RWPE1 (cell line): ENCODE measurements at places on chromosomes 3 and 15.
A peak's percentile ranks its signal among the peaks of the same experiment; 100 is the strongest.

DNA sequence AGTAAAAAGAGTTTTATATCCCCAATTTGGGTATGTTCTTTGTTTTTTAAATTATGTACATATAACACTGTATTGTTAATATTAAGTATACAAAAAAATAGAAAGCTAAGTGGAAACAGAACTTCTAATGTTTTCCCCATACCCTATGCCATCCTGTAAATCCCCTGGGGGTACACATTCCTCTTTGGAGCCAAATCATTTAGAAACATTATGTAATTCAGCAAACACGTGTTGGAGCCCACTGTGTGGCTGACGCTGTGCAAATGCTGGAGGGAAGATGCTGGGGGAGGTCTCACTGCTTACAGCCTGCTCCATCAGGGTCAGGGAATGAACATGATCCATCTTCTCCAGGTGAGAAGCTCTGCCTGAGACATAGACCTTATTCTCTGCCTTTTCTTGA, 52.8 kb downstream of the CRTC3 start:
- no peak for DNase-seq

DNA sequence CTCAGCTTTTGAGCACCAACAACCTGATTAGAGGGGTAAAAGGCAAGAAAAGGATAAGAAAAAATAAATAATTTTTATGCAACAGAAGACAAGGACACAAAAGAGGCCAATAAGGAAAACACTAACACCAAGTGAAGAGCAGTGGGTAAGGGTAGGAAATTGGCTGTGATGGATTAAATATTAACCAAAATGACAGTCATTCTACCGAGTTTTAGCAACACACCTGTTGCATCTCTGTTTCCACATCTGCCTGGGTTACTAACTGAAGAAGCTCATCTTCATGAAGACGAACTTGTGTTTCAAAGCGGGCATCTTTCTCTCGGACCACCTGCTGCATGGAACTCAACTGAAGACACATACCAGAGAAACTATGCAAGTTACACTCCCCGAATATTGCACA, 30.1 kb downstream of the GOLGB1 start:
- no peak for DNase-seq

GRCh38 chr3:197430934-197431333, 124.8 kb downstream of the BDH1 start:
- no peak for DNase-seq

DNA sequence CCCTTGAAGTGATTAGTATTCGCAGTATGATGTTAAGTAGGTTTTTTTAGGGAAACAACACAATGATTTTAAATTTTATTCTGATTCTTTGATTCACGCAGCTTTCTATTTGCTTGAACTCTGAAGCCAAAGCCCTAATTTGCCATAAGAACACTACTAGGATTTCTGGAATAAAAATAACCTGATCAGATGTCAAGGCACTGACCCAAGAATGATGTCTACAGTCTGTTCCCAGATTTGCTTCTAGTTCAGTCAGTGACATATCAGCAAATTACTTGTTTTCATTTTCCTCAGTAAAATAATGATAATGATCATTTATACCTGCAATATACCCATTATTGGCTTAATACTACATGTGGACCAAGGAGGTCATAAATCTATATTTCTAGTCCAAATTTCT, 179.5 kb upstream of the EIF1B start:
- no peak for DNase-seq

DNA sequence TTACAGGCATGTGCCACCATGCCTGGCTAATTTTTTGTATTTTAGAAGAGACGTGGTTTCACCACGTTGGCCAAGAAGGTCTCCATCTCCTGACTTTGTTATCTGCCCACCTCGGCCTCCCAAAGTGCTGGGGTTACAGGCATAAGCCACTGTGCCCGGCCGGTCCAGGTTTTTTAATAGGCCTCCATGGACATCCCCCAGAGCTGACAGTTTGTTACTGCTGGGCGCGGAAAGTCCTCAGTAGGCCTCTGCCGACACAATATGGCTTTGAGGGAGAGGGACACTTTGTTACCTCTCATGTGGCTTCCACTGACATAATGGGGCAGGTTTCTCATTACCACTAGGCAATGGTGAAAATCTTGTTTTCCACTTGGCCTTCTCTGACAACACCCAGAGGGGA, 152.0 kb downstream of the WNT7A start:
- no peak for DNase-seq

DNA sequence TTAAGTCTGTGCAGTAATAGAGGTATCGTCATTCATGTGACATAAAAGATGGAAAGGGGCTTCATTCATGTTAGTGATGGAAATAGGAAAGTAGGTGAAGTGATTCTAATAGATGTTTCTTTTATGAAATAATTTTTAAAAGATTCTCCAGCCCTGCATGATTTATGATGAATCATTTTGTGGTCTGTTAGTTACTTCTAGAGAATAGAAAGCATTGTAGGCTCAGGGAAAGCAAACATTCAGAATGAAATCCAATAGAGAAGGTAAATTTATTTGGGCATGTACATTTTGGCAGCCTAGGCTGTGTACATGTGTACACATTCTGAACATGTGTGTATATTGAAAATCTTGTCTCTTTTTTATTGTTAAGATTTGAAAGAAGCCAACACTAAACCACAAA, 23.1 kb downstream of the PPARG start:
- DNase-seq: no peak

- peak; percentile 17 for DNase-seq
Observed at GRCh38 chr15:98599909-98600691, 48.2 kb upstream of the IGF1R start.

GRCh38 chr15:75677465-75678323, 30.0 kb downstream of the SNX33 start:
- DNase-seq: no peak

- no peak for DNase-seq
Observed at GRCh38 chr3:24367216-24367615, 127.4 kb downstream of the THRB start.

- peak; percentile 17 for DNase-seq
Observed at GRCh38 chr3:185423178-185423577, 60.2 kb downstream of the MAP3K13 start.

DNA sequence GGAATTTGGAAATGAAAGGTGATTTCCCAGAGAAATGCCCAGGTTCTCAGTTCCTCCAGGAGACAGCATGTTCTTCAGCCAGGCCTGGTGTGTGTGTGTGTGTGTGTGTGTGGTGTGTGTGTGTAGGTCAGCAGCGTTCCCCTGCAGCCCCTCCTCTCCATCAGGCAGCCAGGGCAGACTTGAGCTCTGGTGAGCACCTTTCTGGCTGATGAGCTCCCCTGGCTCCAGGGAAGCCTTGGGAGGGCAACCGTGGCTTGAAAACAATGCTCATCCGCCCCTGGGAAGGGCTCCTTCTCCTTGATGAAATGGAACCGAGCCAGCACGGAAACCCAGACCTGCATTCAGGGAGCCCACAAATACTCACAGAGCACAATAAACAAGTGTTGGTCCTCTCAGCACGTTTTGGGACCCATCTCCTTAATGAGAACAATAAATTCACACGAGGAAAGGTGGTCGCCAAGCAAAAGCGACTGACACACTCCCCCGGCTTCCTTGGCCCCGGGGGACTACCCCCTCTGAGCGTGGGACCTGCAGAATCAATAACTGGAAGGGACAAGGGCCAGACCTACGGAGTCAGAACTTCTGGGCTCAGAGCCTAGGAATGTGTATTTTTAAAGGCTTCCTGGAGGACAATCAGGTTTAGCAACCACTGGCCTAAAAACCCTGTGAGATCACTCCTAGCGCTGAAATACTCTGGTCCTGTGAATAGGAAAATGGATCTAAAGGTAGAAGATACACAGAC, 38.6 kb upstream of the HES1 start:
- DNase-seq: no peak

GRCh38 chr15:73700041-73700842, 16.1 kb downstream of the CD276 start:
- DNase-seq: peak; percentile 66

- no peak for DNase-seq
Observed at GRCh38 chr3:150225986-150226385, 182.1 kb upstream of the TSC22D2 start.

- DNase-seq: no peak
Observed at GRCh38 chr3:187713504-187713903, 11.1 kb upstream of the RTP2 start.

DNA sequence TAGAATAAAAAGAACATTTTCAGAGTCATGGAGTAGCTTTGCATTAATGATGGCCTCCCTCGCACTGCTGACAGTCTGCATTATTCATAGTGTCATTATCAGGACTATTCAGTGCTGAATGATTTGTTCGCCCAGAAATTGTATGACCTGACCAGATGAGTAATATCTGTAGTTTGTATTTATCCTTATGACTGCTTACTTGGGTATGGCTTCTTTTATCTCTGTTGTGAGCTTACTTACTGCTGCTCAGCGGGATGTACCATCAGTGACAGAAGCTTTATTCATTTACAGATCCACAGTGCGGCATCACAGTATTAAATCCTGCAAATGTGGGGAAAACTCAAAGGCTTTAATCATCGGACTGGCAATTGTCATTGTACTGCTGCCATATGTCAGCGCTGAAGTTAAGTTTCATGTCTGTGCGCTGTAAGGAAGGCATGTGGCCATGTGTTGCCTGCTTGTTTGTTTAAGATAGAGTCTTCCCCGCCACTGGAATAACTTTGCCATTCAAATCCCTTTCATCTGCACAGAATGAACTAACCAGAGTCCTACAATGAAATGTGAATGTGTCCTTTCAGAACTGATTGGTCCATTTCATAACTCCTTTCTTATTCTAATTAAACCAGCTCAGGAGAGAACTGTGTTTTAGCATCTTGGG, 262.2 kb downstream of the CHL1 start:
- no peak for DNase-seq

GRCh38 chr15:25954398-25954797, 91.3 kb upstream of the ATP10A start:
- no peak for DNase-seq

DNA sequence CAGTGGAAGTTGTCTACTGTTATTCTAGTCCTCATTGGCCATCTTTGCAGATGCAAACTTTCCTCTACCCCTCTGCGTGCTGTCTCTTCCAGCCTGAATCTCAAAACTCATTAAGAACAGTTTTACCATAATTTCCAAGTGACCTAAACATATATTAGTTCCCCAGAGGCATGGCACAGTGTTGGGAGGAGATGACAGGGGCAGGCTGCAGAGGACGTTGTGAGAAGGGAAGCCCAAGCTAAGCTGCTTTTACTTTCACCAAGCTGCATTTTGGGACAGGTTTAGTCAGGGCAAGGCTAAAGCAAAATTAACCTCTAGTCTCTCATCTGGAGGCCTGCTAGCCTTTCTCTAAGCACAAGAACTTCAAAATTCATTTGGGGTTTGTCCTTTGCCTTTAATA, 318.6 kb upstream of the SATB1 start:
- DNase-seq: no peak

GRCh38 chr3:170741756-170742529, 128.1 kb downstream of the RPL22L1 start:
- DNase-seq: peak; percentile 20

GRCh38 chr3:12399226-12399625, 85.1 kb upstream of the TSEN2 start:
- no peak for DNase-seq

- DNase-seq: peak; percentile 92
Observed at GRCh38 chr15:64536244-64536836, 76.0 kb downstream of the ZNF609 start.

DNA sequence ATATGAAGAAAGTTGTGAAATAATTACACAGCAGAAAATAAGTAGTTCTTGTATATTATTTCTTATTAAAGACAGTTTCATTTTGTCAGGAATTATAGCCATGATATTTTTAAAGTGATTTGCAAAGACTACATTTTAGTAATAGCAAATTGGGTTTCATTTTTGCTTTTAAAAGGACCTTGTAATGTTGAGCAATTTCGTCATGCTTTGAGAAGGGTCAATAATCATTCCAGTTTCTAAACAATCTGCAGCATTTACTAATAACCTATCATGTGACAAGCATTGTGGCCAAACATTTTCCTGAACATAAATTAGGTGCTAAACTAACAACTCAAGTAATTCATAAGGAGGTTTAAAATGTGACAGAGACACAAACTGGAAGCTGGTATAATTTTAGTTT, 214.4 kb upstream of the CBLB start:
- DNase-seq: no peak

GRCh38 chr15:26724381-26725150, 48.3 kb downstream of the GABRB3 start:
- no peak for DNase-seq

GRCh38 chr3:5735896-5736295, 548.4 kb downstream of the EDEM1 start:
- no peak for DNase-seq

DNA sequence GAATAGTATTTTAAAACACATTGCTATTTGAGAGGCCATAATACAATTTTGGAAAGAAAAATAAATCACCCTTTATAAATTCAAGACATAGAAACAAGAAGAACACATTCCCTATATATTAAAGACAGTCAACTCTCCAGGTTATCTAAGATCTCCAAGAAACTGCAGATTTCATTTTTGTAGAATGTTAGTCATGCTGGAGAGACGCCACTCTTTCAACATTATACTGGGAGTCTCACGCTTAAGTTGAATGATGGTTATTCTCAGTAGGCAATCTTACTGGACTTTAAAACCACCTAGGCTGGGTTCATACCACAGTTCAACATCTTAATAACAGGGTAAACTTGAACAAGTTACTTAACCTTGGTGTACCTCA, 3.6 kb upstream of the CHRM5 start:
- no peak for DNase-seq

- DNase-seq: no peak
Observed at GRCh38 chr3:1103525-1103924, 10.7 kb downstream of the CNTN6 start.

GRCh38 chr3:195117978-195118581, 152.9 kb downstream of the XXYLT1 start:
- peak; percentile 26 for DNase-seq

DNA sequence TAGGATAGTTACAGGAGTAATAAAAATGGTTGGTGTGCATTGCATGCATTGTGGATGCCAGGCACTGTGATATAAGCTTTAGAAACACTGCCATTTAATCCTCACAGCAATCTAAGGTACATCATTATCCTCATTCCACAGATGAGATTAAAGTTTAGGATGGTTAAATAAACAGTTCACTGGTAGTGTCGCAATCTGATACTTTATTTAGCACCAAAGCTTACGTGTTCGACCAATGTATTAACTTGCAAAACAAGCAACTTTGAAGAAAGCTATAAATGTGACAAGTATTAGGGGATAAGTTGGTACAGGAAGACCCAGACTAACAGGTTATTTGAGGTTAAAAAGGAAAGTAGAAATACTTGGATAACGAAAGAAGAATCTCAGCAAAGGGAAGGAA, 150.5 kb upstream of the ZNF385D start:
- DNase-seq: no peak

- DNase-seq: no peak
Observed at GRCh38 chr3:123048480-123049237, 18.2 kb upstream of the PDIA5 start.

- no peak for DNase-seq
Observed at GRCh38 chr15:100772892-100773520, 106.6 kb upstream of the ALDH1A3 start.

DNA sequence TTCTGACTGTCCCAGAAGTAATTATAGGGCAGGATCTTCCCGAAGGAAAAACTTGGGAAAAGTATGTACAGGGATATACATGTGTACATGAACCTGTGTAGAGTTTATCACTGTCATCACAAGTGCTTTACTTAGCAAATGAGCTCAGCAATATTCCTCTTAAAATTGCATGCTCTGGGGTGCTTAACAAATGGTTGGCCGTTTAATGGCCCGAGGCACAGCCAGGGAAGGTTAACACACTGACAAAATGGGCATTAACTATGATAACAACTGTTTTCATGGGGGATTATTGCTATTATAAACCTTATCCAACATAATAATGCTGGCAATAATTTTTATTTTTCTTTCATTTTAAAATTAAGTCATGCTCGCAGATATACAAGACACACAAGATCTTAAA, 459.3 kb downstream of the TUSC7 start:
- DNase-seq: no peak
